ENCODE measurements at places on chromosomes 6 and 20. TPM values are rescaled to one million over a fixed set of nuclear protein-coding genes. Genes with fewer than 3 reads are reported as not detected.

Gene BHLHE23
- not detected for total RNA-seq

Gene PBOV1
- total RNA-seq, result not detected

Gene CASS4
- total RNA-seq, result 0.14 TPM

Gene DLK2
- 1.6 TPM for total RNA-seq

Gene MED23
- 30.0 TPM for total RNA-seq

Gene LY86
- not detected for total RNA-seq

Measured in neural crest cell (in vitro differentiated cells).